ENCODE measurements at places on chromosomes 16 and 17.

DNA sequence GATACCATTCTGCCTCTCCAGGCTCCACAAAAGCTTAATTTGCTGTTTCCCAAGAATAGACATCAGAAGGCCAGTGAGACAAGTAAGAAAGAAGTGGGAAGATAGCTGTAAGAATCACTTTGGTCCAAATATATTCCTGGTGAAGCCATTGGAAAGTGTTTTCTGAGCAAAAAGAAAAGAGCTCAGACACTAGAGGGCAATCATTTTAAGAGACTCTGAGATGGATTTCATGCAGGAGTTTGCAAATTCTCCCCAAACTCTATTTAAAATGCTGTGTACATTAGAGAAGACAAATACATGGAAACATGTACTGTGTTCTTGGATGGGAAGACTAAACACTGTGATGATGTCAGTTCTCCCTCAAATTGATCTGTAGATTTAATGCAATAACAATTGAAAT is 8.0 kb upstream of the SLC6A2 start:
- DNase-seq: no peak

DNA sequence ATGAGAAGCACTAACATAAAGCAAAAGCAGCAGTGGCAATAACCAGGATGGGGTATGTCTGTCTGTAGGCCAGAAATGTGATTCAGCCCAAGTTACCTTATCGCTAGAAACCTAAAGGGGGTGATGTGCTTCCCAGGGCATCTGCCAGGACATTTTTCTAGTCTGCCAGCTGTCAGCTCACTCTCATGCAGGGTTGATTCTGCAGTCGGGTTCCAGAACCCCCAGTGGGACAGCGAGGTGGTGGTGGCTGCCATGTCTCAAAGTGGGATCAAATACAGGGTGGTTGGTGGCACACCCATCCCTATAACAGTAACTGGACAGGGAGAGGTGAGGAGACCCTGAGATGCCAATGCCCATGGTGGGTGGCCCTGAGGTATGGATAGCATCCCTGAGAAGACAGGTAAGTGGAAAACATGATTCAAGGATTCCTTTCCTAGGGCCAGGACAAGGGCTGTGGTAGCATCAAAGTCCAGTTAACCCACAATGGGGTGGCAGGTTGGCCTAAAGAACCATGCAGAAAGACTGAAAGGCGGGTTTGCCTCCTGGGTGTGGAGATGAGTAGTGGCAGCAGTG is 84.3 kb downstream of the TNFRSF13B start:
- no peak for DNase-seq

GRCh38 chr17:60506312-60506711 is 19.7 kb downstream of the APPBP2 start:
- DNase-seq: peak; percentile 66

- no peak for DNase-seq
Measured at GRCh38 chr16:55663765-55664677, 8.2 kb downstream of the SLC6A2 start.

DNA sequence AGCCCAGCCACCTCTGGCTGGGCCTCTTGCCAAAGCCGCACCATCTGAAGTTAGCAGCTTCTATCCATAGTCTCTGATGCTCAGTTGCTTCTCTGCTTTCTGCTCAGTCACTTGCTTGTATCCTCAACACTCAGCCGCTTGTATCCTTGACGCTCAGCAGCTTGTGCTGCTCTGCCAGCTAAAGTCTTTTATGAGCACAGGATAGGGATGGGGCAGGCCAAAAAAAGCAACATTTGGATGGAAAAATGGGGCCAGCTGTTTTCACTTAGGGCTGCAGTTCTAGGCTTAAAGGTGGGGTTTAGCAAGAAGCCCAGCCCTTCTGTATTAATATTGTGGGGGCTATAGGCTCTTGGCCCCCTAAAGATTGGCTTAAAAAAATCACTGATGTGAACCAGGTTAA is 739.4 kb downstream of the CDH8 start:
- DNase-seq: no peak

- peak; percentile 50 for DNase-seq
Measured at GRCh38 chr17:47686664-47687327, 7.2 kb upstream of the TBKBP1 start.

GRCh38 chr17:82235056-82235774 is 6.4 kb downstream of the SLC16A3 start:
- no peak for DNase-seq

DNA sequence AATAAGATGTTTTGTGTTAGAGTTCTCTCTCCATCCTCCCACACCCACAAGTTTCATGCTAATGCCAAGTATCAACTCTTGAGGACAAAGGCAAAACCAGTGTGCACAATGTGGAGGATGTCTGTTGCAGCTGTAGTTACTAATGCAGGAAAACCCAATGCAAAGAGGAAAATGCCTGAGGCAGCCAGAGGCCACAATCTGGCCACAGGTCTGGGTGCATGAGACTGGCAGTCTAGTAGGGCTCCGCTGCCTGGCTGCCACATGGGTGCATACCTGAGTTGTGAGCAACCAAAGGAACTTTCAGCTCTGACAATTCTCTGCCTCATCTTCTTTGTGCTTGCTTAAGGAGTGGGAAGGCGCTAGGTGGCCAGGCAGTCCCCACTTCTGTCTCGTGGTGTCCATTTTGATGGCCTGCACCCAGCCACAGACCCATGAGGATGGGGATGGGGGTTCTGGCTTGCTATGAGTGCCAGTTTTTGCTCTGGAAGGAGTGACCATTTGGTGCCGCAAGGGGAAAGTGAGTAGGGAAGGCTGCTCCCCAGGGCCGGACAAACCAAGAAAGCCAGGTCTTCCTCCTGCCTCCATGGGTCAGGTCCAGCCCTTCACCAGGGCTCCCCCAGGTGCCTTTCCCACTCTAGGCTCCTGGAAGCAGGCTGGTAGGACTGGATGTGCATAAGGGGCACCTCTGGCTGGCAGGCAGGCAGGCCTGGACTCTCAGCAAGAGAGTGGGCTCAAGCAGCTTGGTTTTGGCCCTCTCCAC is 4.2 kb upstream of the GFOD2 start:
- DNase-seq: no peak

DNA sequence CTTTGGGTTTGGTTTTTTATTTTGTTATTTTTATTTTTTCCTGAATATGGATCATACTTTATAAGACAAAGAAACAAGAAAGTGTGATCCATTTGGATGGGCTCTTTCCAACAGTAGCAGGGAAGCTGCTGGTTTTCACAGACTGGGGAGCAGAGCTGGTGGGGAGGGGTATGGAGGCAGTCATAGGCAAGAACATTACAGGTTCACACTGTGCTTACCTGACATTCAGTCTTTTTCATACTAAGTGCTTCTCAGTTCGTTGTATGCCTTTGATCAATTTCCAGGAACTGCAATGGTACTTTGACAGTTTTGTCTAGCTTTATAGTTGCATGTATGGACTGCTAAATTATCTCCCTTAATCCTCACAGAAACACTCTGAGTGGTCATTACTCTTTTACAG is 27.7 kb downstream of the BEAN1 start:
- DNase-seq: no peak

DNA sequence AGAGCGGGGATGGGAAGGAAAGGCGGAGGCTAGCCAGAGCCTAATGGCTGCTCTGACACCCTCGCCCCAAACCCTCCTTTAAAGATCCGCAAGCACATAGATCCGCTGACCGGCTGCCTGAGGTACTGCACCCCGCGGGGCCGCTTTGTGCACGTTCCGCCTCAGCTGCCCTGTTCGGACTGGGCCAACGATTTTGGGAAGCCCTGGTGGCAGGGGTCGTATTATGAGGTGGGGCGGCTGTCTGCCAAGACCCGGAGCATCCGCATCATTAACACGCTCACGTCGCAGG is 663 bp downstream of the CYB5D1 start:
- DNase-seq: peak; percentile 57

DNA sequence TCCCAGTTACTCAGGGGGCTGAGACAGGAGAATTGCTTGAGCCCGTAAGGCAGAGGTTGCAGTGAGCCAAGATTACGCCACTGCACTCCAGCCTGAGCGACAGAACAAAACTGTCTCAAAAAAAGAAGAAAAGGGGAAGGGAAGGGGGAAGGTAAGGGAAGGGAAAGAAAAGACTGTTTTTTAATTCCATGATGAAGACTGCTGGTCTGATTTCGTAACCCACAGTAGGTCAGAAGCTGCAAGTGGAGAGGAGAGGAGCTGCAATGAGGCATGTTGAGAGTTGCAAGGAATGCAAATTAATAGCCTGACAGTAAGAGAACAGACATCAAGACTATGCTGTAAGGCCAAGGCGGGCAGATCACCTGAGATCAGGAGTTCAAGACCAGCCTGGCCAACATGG is 33.3 kb downstream of the HELZ start:
- DNase-seq: peak; percentile 53

- DNase-seq: peak; percentile 11
Measured at GRCh38 chr16:17252701-17253100, 218.1 kb downstream of the XYLT1 start.

DNA sequence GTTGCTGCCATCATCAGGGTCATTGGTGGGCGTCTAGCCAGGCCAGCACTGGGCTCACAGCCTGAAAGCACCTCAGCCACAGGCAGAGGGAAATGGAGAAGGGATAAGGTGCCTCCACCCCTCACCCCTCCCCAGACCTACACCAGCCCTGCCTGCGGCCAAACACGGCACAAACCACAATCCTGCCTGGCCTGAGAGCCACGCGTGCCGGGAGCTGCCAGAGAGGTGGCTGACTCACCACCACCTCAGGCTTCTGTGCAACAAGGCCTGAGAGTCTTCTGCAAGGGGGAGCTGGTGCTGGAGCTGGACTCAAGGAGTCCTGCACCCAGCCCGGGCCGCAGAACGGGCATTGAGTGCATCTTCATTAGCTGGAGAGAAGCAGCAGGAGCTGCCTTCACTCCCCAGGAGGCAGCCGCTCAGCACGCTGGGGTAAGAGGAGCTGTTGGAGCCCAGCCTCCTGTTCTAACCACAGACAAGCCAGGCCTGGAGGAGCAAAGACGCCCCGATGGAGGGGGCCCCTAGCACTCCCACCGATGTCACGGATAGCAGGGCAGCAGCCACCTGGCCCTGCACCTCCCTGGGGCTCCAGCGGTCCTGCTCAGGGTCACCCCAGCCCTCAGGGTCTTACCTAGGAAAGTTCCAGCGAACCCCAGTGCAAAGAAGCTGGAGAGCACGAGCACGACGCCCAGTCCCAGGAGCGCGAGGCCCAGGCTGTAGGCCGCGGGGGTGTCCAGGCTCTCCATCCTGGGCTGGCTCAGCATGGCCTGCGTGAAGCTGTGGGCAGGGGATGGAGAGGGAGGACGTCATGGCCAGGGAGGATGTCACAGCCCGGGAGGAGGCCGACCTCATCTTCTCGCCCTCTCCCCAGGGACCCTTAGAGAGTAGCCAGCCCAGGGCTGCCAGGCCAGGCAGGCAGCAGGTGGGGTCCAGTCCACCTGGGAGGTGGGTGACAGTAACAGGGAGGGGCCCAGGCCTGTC is 16.0 kb upstream of the RASD1 start:
- DNase-seq: peak; percentile 83

DNA sequence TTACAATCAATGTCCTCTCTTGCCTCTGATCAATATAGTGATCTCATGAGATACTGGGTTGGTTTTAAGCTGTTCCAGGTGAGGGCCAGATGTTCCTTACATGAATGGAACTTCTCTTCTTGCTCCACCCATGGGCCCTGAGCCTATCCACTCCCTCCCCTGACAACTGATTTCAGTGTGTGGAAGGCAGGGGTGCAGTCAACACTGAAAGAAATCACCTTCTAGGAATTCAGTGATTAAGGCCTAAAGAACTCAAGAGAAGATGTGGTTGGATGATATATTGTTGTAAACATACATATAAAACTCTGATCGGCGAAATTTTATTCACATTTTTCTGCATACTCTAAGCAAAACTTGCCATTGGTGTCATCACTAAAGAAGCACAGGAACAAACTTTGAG is 6.7 kb upstream of the GOSR2 start:
- no peak for DNase-seq

GRCh38 chr17:37392024-37392590 is 14.5 kb downstream of the ACACA start:
- peak; percentile 91 for DNase-seq

GRCh38 chr17:36527621-36528250 is 6.9 kb downstream of the MYO19 start:
- no peak for DNase-seq

GRCh38 chr17:79647456-79647915 is 36.6 kb upstream of the RBFOX3 start:
- no peak for DNase-seq

Data from fibroblast of lung (primary cell).